ENCODE measurements at places on chromosomes 7 and 10.

GRCh38 chr10:113239566-113240350 is 289.7 kb downstream of the TCF7L2 start:
- no peak for DNase-seq

DNA sequence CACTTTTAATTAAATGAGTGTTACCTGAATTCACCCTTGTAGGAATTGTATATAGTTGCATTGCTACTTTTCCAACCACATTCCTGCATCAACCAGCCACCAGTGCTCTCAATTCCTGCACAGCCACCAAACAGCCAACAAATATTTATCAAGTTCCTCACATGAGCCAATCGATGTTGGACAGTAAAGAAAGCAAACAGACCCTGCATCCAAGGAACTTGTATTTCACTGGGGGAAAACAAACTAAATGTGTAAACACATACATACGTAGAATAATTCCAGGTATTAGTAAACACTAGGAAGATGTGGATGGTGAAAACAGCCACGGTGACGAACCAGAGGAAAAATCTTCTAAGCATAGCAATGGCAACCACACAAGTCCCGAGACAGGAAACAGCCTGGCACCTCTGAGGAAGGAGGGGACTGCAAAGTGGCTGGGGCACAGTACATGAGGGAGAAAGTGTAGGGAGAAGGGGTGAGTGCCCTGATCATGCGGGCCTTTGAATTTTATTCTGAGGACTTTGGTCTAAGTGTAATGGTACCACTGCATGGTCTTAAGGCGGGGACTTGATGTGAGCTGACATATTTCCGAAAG is 111.2 kb downstream of the XRCC2 start:
- no peak for DNase-seq

- DNase-seq: no peak
Observed at GRCh38 chr10:127534496-127534895, 14.6 kb upstream of the NPS start.

GRCh38 chr10:60781661-60782060 is 3.4 kb downstream of the CDK1 start:
- DNase-seq: no peak

DNA sequence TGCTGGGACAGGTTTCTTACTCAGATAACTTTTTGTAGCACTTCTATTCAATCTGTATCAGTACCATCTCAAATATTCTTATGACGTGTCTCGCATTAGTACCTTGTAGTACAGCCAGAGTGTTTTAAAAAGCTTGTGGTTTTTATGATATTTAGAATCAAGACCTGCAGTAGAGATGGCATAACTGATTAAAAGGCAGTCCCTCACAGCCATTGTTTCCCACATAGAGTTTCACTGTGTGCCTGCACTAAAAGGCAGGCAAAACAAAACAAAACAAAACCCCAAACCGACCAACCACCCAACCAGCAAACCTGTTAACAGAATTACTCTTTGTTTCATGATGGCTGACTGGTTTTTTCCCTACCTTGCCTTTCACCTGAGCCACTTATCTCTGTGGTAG is 221.3 kb upstream of the DGKB start:
- no peak for DNase-seq

GRCh38 chr10:30493609-30494530 is 59.9 kb downstream of the MAP3K8 start:
- DNase-seq: no peak

DNA sequence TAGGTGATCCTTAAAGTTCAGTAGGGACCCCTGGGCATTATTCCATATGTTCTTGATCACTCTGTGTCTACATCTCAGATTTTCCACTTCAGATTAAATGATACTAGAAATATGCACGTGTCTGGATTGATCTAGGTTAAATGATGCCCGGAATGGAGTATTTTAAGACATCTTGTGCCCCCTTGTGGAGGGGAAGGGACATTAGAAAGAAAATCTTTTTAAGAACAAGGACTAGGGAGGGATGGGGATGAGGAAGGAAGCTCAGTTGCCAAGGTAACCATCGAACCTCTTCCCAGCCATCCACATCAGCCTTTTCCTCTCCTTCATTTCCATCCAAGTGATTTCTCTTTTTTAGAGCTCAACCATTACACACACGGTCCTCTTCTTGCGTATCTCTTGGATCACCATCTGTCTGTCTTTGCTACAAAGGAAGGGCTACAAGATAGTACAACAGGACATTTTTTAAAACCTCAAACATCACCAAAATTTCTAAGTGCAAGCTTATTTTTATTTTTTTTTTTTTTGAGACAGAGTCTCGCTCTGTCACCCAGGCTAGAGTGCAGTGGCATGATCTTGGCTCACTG is 40.5 kb downstream of the PRSS2 start:
- DNase-seq: no peak

GRCh38 chr7:124276005-124276622 is 243.2 kb upstream of the TMEM229A start:
- no peak for DNase-seq

- DNase-seq: no peak
Observed at GRCh38 chr7:152512706-152513105, 76.9 kb upstream of the KMT2C start.

GRCh38 chr7:12646139-12646538 is 41.3 kb upstream of the ARL4A start:
- DNase-seq: no peak

DNA sequence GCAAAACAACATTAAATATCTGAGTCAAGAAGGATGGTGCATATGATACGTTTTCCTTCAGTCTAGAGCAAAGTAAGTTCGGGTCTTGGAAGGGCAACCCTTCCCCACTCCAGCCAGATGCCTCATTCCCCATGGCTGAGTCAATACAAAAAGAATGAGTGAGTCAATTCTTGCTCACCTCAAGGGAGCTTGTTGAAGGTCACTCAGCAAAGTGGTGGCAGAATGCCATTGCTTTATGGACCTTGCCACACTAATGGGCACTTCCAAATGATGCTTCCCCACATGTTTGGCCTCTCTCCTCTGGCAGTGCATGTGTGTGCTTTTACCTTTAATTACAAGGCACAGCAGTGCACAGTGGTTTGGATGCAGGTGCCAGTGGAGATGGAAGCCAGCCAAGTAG is 296.5 kb downstream of the SORCS3 start:
- no peak for DNase-seq

DNA sequence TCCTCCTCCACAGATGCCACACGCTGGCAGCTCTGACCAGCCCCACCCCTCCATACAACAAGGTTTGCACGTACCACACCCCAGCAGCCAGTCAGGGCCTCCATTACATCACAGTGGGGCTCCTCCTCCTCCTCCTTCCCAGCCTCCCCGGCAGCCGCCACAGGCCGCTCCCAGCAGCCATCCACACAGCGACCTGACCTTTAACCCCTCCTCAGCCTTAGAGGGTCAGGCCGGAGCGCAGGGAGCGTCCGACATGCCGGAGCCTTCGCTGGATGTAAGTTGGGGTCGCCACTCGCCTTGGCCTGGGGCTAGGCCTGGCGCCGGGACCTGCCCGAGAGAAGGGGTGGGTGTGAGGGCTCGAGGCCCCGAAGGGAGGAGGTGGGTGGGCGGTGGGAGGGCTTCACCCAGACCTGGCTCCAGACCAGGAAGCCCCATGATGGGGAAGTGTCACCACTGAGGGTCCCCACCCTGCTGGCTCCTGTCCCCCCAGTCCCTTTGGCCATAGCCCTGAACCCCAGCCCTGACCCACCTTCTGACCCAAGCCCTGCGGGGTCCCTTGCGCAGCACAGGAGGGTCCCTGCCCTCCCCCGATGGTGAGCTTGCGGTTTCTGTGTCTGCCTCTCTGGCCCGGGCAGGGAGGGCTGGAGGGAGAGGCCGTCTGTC is 36.2 kb upstream of the PPIF start:
- no peak for DNase-seq

GRCh38 chr10:71805776-71806703 is 32.7 kb upstream of the VSIR start:
- no peak for DNase-seq

DNA sequence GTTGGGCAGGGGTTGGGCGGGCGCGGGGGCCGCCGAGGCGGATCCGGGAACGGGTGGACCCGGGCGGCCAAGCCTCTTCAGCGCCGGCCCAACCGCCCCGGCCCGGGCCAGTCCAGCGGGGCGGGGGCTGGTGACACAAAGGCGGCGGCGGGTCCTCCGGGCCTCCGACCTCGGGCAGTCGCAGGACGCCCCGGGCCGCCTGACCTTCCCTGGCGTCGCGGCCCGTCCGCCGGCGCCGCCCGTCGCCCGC is 54.2 kb downstream of the METTL2B start:
- DNase-seq: peak; percentile 38

- no peak for DNase-seq
Observed at GRCh38 chr7:35419391-35419755, 165.5 kb upstream of the TBX20 start.

GRCh38 chr7:126656165-126656564 is 596.6 kb downstream of the GRM8 start:
- no peak for DNase-seq

DNA sequence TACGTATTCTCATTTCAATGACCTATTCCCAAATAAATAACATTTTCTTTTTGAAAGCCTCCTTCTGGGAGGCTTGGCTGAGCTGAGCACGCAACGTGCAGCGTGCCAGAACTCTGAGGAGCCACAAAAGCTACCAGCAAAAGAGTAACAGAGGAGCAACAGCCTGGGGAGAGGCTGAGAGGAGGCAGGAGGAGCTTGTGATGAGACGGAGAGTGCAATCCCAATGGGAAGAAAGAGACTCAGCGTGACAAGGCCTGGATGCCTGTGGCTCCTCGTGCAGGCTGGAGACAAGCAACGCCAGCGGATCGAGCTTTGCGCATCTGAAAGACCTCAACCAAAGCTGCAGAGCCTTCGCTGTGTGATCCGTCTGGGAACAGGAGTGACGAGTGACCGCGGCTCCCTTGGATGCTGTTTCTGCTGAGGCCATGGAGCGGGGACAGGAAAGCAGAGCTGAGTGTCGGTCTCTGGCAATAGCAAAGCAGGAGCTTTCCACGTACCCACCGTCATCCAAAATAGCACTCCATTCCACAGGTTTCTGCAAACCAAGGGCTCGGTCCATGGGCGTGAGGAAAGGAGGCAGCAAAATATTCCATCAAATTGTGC is 171.7 kb upstream of the PFKP start:
- no peak for DNase-seq

- DNase-seq: no peak
Observed at GRCh38 chr10:49458869-49459268, 63.0 kb upstream of the DRGX start.

GRCh38 chr10:102230264-102230860 is 4.3 kb downstream of the ELOVL3 start:
- DNase-seq: no peak

GRCh38 chr7:151838861-151839381 is 38.0 kb downstream of the PRKAG2 start:
- DNase-seq: no peak

- no peak for DNase-seq
Observed at GRCh38 chr7:102042016-102042656, 224.7 kb downstream of the CUX1 start.
